ENCODE measurements at places on chromosomes 3 and 15.

DNA sequence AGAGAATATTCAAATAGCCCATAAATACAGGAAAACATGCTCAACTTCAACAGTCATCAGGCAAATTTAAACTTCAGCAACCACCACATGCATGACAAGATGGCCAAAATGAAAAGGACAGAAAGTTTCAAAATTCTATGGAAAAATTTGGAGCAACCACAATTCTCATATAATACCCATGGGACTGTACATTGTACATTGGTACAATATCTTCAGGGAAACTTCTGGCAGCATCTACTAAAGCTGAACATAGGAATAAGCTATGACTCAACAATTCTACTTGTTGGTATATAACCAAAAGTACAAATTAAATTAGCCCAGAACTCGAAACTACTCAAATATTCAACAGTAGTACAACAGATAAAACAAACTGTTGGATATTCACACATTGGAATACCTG lies 847.6 kb downstream of the TBL1XR1 start:
- no peak for DNase-seq

DNA sequence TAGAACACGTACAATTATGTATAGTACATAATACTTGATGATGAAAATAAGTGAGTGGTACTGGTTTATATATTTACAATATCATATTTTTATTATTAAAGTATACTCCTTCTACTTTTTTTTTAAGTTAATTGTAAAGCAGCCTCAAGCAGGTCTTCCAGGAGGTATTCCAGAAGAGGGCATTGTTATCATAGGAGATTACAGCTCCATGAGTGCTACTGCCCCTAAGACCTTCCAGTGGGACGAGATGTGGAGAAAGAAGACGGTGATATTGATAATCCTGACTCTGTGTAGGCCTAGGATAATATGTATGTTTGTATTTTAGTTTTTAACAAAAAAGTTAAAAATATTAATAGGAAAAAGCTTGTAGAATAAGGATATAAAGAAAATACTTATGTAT lies 40.3 kb upstream of the SCN5A start:
- no peak for DNase-seq

GRCh38 chr3:49313896-49314688 lies 25.8 kb downstream of the USP4 start:
- DNase-seq, result no peak

DNA sequence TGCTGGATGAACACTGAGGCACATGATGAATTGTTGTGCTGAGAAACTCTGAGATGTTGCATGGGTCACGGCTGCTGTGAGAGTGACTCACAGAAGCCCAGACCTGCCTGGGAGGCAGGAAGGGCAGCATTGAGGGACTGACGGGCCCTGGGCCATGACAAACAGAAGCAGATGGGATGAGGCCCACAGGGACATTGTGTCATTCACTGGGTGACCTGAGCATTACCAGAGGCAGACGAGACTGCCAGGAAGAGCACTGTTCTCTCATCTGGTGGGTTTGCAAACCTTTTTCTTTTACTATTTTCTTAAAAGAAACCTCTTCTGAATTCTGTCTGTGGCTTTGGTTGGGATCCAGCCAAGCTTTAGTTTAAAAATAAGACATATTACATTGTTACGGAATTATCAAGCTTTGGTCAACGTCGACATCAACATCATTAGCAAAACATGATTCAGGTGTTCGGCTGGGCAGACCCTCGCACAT lies 67.8 kb downstream of the BDH1 start:
- DNase-seq, result no peak

DNA sequence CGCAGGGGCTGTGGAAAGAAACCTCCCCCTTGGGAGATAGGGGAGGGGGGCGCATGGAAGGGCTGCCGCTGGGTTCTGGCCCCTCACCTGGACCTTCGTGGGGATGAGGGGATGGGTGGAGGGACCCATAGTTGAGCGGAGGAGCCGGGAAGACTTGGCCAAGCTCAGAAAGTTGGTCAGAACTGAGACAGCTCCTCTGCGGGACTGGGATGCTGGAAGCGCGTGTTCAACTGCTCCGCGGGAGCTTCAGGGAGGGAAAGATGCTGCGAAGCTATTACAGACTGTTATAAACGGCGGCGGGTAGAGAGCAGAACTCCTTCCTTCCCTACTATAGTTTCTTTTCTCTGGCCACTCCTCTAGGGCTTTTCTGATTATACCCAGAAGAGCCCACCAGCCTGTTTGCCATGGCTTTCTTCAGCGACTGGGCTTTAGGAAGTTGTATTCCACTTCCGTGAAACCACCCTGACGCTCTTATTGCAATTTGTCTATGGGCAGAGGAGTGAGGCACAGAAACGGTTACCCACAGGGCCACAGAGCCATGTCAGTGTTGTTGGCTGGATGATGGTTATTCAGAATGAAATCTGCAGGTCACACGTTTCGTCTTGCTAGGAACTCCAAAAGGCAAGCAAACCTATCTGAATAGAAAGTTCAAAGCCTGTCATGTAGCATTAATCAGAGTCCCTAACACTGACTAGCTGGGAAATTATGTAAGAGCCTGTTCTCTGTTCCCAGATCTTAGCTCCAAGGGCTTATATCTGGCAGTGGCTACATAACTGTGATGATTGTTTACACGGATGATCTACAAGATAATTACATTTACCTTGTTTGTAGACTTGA lies 1.1 kb downstream of the SYNPR start:
- no peak for DNase-seq

- DNase-seq, result no peak
These were observed 33.6 kb upstream of the ETV5 start for GRCh38 chr3:186142393-186142932.

DNA sequence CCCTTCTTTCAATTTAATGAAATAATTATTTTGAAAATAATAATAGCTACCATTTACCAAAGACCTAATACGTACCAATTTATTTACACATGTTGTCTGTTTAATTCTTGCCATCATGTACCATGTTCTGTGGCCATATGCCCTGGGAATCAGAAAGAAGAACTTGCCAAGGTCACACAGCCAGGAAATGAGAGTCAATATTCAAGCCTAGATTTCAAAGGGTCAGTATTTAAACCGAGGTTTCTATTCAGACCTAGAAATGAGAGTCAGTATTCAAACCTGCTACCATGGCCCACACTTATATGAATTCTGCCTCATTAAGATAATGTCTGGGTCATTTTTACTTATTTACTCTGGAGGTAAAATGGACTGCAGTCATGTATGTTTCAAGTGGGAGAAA lies 103.6 kb upstream of the TBL1XR1 start:
- no peak for DNase-seq

DNA sequence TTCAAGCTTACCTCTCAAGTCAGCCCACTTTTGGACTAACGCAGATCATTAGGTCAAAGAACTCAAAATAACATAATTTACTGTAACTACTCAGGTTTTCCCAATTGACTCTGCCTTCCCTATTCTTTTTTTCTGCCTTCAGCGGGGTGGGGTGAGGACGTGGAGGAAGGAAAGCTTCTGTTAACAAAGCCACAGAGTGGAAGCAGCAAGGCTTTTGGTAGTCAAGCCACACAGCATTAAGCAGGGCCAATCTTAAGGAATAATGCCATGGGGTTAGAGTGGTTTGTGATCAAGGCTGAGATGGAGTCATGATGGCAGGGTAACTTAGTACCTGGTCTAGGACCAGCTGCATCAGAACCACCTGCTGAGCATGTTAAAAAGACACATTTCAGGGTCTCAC lies 277.5 kb downstream of the TIGIT start:
- DNase-seq, result no peak

GRCh38 chr3:39147711-39148434 lies 5.5 kb downstream of the CSRNP1 start:
- DNase-seq, result no peak

DNA sequence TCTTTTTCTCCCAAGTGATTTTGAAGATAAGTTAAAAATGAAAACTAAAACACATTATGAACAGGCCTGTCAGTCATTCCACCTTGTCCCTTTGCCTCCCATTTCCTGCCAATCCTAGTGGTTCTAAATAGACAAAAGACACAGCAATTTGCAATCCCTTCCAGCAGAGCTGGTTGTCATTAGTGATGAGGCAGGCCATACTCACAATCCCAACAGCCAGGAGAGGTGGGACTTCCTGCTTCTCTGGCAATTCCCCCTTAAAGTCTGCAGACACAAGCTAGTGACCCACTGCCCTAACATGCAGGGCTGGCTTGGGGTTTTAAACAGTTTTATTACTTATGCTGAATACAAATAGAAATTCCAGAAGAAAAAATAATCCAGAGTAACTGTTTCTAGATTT lies 38.4 kb upstream of the RBP1 start:
- no peak for DNase-seq

DNA sequence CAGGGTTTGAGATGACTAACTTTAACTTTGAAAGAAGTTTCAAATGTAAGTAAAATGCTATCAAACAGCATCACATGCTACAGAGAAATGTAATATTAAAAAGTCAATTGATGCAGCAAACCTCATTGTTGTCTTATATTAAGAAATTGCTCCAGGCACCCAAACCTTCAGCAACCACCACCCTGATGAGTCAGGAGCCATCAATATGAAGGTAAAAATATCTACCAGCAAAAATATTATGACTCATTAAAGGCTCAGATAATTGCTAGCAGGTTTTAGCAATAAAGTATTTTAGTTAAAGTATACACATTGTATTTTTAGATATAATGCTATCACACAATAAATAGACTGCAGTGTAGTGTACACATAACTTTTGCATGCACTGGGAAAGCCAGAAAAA lies 746.3 kb downstream of the ZPLD1 start:
- DNase-seq, result no peak

- no peak for DNase-seq
These were observed 104.9 kb upstream of the LRRFIP2 start for GRCh38 chr3:37279236-37279635.

DNA sequence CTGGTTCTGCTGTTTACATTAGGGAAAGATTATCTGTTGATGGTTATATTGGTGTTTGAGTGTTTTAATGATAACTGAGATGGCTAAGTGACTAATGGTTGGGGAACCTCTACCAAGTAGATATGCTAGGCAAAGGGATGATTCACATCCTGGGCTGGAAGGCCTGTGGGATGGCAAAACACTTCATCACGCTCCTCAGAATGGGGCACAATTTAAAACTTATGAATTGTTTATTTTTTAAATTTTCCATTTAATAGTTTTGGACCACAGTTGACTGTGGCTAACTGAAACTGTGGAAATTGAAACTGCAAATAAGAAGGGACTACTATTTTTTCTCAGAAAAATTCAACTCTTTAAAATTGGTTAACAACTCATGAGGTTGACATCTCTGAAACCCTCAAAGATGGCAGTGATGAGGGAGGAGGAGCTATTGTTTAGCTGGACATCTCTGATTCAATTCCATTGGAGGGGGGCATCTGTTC lies 100.5 kb upstream of the ZBED2 start:
- DNase-seq, result no peak

Measured in nucleus accumbens (tissue), 56 donors.